ENCODE measurements at places on chromosomes 3 and 15.

- DNase-seq: peak; percentile 24
Measured at GRCh38 chr15:49145651-49146609, 9.5 kb downstream of the COPS2 start.

DNA sequence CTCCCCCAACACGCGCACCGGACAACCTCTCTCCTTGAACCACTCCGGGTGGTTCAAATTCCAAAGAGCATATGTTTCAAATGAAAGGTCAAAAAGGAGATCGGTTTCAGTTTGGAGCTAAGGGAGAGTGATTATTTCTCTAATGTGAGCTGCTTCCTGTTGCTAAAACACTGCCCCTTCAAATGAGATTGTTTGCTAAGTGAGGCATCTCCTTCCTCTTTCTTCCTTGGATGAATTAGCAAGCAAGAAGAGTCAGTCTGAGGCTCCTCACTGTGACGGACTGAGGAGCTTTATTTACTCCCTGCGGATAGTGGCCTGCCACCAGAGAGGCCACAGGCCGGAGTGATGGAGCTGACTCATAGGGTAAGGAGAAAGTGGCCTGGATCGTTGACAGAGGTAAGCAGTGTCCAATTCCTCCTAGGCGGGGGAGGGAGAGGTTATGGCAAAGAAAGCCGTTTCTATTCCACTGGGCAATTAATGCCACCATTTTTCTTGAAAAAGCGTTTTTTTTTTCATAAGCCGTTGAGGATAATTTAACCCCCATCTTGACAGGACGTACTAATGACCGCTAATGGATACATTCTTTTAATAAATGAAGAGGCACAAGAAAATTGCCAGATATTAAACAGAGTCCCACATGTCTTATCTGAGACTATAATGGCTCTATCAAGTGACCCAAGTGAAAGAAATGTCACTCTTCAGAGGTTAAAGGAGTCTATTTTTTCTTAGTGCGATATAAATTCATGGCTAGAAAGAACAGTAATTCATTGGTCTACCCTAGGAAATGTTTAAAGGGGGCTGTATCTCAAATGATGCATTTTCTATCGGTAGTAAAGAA, 167.0 kb upstream of the ANKRD28 start:
- no peak for DNase-seq

DNA sequence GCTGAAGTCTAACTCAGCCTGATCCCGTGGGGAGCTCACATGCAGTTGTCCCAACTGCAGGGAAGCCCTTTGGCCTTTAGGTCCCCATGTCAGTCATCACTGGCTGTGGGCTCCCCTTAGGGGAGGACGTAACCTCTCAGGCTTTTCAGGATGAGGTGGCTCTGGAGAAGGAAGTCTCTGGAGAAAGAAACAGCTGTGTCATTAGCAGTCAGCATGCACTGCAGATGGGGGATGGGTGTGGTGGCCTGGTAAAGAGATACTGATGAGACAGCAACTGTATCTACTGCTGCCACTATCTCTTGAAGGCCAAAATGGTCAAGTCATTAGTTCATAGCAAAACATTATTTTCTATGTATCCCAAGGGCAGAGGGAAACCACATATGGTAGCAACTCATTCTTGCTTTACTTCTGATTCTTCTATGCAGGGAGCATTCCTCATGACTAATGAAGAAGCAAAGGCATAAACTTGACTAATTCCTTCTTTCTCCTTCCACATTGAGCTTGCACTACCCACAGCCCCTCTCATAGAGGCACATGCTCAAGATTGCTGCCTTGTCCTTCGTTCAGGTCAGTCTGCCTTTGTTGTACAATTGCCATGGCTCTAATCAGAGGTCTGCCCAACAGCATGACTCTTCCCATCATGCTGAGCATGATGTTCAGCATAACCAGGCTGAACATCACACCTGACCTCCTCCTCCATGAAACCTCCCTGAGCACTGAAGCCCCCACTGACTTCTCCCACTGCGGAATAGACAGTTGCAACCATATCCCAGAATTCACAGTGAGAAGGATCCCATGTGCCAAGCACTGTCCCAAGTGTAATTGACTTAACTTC, 47.8 kb upstream of the TMEM158 start:
- no peak for DNase-seq

- no peak for DNase-seq
Measured at GRCh38 chr15:45129651-45130129, at the start of the genes DUOX1 and DUOXA1. DUOX1 (plus strand) TSS chr15:45129994; CDS start chr15:45131967, 1,973 bp downstream. DUOXA1 (minus strand) TSS chr15:45129879; CDS start chr15:45123014, 6,865 bp downstream.

GRCh38 chr3:186643493-186643892, 3.3 kb downstream of the FETUB start:
- DNase-seq: no peak

GRCh38 chr3:11230125-11230524, 42.1 kb upstream of the ATG7 start:
- DNase-seq: no peak

DNA sequence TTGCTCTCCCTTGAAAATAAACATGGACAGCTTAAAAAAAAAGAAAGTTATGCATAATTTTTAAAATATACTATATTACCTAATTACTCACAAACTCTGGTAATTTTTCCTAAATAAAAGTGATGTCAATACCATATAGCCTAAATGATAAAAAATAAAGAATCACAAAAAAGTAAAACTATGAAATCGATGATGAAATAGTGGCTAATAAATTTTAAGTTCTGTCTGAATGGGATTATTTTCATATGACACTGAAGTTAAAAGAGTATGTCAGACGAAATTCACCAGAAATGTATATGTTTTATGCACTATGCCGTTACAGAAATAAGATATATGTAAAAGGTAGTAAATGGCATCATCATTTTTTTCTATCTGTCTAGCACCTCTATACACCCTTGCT, 51.4 kb downstream of the FSIP1 start:
- no peak for DNase-seq

DNA sequence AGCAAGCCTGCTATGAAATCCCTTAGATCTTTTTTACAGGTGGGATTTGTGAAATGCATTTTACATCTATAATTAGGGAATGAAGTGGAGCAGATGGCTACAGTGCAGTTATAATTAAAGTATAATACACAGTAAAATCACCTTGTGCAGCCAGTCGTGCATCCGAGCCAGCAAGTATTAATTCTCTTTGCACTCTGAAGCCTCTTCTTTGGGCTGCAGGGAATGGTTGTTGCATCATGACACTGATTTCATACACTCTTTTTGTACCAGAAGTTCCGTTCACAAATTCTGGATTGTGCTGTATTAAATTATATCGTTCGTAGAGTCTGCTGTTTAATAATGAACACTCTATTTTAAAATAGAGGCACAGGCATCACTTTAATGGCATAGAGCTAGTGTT, 28.7 kb upstream of the TP63 start:
- no peak for DNase-seq

- DNase-seq: no peak
Measured at GRCh38 chr3:194930377-194931204, 244.9 kb downstream of the FAM43A start.

DNA sequence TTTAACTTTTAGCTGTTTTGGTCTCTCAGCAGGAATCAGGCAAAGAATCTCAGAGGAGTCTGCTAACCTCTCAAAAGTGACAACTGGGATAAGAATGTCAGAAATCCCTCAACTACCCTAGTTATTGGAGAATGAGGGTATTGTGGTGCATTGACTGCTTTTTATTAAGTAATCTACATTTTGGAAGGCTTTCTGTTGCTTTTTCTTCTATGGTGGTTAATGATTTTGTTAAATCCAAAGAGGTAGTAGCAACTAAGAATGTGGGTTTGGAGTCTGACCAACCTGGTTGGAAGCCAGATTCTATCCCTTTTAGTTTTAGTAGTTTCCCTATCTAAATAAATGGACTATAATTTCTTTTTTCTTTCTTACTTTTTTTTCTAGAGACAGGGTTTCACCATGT, 94.7 kb upstream of the RNF7 start:
- DNase-seq: no peak

DNA sequence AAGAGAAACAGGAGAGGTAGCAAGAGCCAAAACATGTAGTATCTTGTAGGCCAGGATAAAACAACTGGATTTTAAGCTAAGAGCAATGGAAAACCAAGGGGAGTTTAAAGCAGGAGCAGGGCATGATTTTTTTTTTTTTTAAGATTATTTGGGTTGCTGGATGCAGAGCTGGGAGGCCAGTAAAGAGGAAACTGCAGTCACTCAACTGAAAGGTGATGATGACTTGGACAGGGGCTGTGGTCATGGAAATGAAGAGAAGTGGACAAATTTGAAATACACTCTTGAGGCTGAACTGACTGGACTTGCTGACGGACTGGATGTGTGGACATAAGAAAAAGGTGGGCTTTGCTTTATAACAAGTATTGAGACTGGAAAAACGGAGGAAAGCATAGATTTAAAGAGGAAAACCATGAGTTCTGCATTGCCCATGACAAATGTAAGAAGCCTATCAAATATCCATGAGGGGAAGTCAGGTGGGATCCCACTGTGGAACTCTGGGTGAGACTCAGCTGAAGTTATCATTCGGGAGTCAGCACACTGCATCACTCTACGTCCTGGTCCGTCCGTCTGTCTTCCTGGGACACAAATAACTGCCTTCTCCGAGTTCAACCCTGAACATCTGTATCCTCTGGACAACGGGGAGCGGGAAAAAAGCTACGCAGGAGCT, 688 bp downstream of the XPC start:
- no peak for DNase-seq

DNA sequence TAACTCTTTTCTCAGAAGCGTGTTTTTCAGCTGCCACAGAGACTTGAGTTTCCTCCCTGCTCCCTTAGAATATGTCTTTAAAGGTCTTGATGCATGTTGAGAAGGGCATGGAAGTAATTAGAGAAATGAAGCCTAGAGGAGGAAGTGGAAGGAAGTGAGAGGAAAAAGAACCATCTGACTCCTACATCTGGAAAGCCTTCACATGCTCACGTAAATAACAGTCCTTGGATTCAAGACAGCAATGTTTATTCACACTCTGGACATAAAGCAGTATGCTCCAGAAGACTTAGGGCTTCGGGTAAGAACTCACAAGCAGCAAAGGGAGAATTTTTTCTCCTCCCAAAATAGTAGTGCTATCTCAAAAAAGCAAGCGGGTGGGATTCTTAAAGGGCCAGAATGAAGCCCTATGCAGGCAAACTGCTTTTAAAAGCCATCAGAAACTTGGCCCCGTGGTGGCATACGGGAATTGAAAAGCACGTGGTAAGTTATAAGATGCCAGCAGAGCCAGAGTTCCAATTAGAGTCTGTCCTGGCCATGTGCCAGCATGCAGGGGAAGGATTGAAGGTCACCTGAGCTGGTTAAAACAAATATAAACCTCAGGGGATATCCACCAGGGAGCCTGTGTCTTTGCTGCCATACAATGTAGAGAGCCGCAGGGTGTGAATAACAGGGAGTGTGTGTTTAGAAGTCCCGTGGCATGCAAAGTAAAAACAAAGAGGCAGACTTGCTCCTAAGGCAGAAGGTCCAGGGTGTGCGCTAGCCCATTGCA, 380.8 kb upstream of the NDN start:
- DNase-seq: no peak

- DNase-seq: no peak
Measured at GRCh38 chr15:95468820-95469219, 861.7 kb upstream of the NR2F2 start.

GRCh38 chr15:35545316-35545823, 595 bp downstream of the DPH6 start:
- peak; percentile 13 for DNase-seq

GRCh38 chr15:27977696-27978095, 121.4 kb downstream of the OCA2 start:
- DNase-seq: no peak

DNA sequence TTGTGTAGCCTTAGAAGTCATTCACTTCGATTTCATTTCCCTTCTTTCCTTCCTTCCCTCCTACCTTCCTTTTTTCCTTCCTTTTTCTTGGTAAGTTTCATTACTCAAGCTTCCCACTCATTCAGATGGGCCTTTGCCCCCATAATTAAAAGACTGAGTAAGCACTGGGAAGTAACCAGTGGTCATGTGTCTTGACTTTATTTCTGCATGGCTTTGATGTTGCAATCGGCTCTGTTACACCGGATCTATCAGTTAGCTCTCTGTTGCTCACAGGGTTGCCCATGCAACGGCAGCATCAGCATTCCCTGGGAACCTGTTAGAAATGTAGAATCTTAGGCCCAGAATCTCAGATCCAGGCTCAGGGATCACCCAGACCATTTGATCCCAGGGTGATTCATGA, 25.6 kb upstream of the LARS2 start:
- no peak for DNase-seq

DNA sequence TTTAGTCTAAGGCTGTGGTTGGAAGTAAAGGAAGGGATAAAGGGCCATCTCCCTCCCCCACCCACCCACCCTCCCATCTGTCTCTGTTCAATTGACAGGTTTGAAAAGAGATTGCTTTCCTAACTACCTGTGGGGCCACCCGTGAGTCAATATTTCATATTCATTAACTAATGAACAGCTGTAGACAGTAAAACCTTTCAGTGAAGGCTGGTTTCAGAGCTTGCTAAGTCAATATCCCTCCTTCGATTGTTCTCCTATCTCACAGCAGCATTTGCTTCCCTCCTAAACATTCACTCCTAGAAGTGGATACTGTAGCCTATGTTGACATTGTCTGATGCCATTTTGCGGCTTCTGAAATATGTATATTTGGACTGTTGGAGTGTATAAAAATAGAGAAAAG, 85.9 kb upstream of the SYNPR start:
- no peak for DNase-seq

- DNase-seq: no peak
Measured at GRCh38 chr3:164539215-164539614, 539.1 kb downstream of the SI start.

- no peak for DNase-seq
Measured at GRCh38 chr3:55309336-55309735, 177.8 kb downstream of the WNT5A start.

DNA sequence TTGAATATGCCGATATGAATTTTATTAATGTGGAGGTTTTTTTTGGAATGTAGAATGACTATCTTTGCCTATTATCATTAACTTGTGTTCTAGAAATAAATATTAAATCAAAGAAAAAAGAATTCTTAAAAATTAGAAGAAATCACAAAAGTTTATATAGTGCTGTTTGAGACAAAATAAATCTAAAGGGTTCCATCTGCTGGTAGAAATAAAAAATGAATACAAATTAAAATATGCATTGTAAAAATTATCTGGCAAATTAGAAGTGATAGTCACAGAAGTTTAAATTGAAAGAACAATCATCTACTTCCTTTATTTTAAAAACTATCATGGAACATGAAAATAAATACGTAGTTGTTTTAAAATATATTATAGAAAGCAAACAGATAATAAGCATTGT, 22.7 kb upstream of the ZBTB20 start:
- DNase-seq: no peak

GRCh38 chr3:41751597-41751996, 210.3 kb downstream of the ULK4 start:
- DNase-seq: no peak

- peak; percentile 6 for DNase-seq
Measured at GRCh38 chr3:97910931-97911351, 61.3 kb downstream of the RIOX2 start.

DNA sequence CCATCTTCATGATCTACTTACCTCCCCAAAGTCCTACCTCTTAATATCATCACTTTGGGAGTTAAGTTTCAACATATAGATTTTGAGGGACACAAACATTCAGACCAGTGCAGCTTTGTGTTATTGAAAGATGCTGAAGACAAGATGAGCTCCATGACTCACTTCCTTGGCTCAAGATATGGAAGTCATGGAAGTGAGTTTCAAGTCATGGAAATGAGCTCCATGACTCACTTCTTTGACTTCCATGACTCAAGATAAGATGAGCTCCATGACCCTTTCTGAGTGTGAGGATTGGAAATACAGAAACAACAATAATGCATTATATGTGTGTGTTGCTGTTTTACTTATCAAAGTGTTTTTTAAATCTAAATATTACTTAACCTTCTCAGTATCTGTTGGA, 170.2 kb upstream of the TPRG1 start:
- DNase-seq: no peak

- no peak for DNase-seq
Measured at GRCh38 chr15:47477341-47477740, 240.0 kb upstream of the SEMA6D start.
